GM12892 (cell line): ENCODE measurements at places on chromosomes 12 and 14.

DNA sequence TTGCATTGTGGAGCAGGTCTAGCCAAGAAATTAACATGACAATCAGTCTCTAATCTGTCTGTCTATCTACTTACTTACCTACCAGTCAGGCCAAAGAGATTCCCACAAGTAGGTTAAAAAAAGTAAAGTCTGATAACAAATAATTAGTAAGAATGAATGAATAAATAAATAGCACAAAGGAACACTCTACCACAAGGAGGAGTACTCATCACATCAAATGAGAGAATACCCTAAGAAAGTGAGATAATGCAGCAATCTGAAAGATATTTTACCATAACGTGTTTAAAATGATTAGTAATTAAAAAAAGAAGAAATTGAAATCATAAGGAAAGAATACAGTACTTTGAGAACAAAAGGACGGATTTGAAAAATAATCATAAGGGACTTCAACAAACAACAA is 187.2 kb downstream of the SYNE2 start:
- no peak for DNase-seq

- no peak for DNase-seq
These were observed 135.5 kb upstream of the FUT8 start for GRCh38 chr14:65277027-65277426.

DNA sequence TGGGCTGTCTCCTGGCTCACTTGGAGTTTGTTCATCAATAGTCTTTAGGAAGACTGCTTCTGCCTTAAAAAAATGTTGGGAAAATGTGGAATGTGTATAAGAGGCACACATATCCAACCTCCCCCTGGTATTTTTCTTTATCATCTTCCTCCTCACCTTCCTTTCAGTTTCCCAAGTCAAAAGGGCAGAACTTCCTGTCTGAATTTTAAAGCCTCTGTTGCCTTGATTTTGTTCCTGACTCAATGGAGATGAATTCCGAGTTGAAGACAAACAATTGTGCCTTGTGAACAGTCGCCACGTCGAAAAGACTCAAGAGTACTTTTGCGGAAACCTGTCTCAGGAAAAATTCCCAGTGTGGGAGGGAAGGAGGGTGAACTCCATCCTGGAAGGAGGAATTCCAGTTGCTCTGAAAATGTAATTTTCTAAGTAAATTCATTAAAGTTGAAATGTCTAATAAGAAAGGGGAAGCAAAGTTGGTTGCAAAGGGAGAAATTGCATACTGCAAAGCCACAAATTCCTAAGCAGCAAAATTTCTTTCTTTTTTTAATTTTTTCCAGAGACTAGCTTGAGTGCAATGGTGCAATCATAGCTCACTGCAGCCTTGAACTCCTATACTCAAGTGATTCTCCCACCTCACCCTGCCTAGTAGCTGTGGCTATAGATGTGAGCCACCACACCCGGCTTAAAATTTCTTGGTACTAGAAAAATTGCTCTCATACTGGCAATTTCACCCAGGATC is 50.2 kb upstream of the ELK3 start:
- DNase-seq = no peak

DNA sequence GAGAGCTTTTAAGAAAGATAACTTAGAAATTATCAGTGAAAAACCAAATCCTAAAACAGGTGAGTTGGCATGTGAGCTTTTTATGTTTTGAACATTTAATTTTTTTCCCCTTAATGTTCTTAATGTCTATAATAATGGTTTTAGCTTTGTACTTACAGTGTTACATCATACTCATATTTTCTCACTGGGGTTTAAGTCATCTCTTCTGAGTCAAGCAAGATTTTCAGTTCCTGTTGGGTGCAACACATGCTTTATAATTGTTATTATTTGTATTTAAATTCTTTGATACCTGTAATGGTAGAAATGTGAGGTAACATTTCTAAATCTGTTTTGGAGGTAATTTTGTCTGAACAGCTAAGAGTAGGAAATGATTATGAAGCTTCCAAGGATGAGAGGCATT is 113.0 kb downstream of the PLEKHA5 start:
- no peak for DNase-seq

DNA sequence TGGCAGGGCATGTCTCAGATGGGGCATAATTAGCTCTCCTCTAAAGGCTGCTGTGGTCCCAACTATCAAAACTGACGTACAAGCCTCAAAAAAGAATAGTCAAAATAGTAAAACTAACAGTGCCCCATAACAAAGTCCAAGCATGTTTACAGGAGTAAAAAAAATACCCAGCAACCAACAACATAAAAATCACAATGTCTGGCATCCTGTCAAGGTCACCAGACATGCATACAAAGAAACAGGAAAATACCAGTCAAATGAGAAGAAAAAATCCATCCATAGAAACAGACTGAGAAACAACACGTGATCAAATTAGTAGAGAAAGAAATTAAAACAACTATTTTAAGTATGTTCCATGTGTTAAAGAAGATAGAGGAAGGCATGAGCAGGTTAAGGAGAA is 131.2 kb upstream of the C14orf180 start:
- no peak for DNase-seq

DNA sequence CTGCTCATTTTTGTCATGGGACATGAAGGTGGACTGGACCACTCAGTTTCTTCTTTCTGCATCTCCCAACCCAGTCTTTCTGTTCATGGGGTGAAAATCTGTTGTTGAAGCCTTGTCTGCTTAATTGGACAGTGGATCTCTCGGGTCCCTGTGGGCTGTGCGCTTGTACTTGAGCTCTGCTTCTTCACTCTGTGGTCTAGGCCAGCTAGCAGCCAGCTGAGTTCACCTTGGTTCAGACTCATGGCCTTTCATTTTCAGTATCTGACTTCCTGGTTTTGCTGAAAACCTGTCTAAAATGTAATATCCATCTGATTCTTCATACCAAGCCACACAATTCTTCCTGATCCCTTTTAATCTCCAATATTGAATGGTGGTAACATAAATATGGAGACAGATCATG is 117.2 kb downstream of the LRRK2 start:
- DNase-seq = no peak

DNA sequence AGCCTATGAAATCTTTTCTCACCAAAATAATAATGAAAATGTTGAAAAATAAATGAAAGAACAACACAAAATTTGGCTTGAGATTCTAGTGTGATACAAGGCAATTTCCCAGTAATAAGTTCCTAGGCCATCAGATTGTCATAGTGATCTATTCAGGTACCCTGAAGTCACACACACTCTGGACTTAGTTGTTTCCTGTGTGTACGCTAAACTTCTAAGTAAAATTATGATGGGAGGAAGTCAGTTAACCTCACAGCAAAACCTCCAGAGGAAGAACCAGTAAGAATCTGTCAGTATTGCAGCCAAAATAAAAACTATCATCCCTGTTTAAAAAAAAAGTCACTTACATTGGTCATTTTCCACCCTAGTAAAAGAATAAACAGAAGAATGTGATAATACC is 81.9 kb downstream of the DBX2 start:
- DNase-seq = no peak

- no peak for DNase-seq
These were observed 1397.3 kb upstream of the TMEM132C start for GRCh38 chr12:126869644-126870043.

DNA sequence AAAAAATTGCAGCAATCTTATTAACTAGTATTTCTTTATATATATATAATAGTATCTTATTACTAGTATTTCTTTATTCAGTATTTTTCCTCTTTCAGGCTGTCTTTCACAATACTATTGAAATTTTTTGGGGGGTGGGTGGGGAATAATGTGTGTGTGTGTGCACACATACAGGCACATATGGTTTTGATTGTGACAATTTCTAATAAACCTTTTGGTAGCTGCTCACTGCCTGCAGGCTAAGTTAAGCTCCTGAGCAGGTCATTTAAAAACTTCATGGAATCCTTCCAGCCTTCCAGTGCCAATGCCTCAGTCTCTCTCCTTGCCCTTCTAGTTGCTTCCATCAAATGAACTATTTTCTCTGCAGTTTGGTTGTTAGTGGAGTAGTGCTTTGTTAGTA is 490.1 kb downstream of the PCNX1 start:
- DNase-seq = no peak

- DNase-seq = no peak
These were observed 177.0 kb upstream of the CNTN1 start for GRCh38 chr12:40515041-40515816.

DNA sequence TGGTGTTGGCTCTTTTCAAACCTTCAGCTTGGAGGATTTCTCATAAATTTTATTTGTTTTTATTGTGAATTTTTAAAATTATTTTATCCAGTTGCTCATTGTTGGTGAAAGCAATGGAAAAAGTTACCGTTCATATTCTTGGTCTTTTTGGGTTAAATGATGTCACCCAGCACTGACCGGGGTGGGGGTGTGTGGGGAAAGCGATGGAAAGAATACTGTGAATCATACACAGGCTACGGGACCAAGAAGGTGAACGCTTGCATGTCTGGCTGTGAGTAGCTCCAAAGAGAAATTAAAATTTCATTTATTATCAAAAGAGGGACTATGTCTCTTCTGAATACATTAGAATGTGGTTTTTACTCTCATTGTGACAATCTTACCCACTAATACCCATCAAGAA is 430.1 kb downstream of the AEBP2 start:
- DNase-seq = no peak

DNA sequence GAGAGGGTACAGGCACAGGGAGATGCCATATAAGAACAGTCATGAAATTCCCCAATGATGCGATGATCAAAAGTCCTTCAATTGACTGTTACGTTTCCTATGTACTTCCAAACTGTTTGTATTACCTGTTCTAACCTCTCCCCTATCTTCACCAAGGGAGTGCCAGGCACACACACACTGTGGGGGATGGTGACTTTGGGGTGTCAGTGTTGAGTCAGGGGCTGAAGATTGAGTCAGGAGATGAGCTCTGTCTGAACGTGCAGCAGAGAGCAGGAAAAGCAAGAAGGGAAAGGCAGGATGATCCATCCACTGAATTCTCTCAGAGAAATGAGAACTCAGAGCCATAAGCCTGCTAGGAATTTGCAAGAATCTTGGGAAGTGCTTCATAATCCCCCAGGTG is 153.4 kb downstream of the EFCAB11 start:
- no peak for DNase-seq

DNA sequence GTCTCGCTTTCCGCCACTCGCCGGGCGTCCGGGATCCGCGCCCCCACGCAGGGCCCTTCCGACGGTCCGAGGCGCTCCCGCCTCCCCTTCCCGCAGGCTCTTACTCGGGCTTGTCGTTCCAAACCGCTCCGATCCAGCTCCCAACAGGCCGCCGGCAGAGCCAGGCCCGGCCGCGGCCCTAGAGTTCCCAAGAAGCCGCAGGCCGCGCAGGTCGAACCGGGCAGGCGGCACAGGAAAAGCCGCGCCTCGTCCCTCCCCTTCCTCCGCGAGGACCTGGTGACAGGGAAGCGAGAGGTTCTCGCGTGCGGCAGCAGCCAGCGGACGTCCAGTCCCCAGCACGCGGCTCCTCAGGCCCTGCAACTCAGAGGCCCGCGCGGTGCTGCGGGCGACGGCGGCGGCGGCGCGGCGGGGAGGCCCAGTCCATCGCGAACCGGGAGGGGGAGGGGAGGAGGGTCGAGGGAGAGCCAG is 272 bp downstream of the HECTD1 start:
- DNase-seq = no peak

DNA sequence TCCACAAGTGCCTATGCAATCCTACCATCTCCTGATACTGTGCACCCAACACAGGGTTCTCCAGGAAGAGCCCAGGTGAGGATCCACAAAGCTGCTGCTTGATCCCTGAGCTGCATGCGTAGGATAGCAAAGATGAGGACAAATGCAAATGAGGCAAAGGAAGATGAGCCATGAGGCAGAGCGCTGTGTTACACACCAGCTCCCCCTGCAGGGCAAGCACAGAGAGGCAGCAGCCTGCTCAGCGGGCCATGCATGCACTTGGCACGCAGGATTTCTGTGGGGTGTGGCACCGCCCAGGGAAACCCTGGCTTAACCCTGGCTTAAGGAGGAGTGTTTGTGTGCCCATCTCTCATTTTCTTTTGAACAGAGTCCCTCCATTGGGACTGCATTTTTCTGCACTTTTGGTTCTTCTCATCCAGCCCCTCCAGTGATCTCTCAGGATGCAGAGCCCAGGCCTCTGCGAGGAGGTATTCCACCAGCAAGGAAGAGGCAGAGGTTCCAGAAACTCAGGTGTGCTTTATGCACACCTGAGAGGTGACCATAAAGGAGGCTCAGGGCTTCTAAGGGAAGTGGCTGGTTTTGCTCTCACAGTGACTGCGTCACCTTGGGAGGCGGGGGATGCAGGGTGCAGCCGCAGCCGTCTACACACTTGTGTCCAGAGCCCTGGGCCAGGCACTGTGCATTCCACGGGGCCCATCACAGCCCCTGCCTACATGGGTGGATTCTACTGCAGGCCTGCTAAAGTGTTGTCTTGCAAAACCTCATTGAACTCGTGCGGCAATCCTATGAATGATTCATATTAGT is 973.3 kb upstream of the TMEM132C start:
- no peak for DNase-seq

DNA sequence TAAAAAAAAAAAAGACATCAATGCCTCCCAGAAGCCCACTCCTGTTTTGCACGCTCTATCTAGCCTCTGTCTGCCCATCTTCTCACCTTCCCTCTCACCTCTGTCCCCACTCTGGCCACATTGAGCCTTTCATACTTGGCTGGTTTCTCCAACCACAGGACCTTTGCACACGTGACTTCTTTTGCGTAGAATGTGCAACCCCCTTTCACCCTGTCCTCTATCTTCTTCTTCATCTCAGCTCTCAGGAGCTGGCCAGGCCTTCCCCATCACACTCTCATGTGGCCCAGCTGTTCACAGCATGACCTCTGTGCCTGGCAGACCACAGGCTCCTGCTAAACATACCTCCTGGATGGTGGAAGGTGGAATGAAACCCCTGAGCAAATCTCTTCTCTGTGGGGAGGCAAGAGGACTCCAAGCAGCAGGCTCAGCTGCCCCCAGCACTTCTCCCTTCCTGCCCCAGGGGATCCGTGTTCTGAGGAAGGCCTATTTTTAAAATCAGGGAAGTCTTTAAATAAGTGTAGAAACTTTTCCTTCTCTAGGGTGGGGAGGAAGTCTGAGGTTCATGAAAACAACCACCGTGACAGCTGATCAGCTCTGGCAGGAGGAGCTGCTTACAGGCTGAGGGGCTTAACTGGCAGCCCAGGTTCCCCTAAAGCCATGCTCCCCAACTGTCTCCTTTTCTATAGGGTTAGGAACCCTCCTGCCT is 11.6 kb downstream of the HVCN1 start:
- DNase-seq = no peak

DNA sequence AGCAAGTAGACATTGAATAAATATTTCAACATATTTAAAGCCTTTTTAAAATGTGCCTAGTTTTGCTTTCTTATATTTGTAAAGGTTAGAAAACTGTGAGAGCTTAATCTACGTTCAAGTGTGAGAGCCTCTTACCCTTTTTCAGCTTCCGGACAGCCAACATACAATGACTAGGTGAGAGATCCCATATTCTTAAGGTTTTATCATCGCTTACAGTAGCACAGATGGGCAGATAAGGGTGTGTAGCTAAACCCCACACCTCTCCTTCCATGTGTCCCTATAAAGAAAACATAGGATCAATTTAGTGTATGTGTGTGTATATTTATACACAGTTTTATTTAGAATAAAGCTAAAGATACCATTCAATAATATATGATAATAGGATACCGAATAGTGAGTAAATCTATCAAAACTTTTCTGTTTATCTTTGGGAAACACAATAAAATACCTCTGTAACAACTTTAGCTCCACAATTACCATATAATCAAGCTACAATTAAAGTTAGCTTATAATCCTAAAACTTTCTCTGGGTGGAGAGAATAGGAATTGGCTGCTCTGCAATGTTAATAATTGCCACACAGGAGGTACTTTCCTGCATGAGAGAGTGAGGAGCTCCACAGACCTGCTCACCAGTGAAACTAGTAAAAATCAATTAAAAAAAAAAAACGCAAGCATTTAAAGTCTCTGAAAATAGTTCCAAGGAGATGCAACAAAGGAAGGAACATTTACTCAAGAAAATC is 110.8 kb downstream of the EML5 start:
- DNase-seq = no peak
